ENCODE measurements at places on chromosomes 3 and 15.

DNA sequence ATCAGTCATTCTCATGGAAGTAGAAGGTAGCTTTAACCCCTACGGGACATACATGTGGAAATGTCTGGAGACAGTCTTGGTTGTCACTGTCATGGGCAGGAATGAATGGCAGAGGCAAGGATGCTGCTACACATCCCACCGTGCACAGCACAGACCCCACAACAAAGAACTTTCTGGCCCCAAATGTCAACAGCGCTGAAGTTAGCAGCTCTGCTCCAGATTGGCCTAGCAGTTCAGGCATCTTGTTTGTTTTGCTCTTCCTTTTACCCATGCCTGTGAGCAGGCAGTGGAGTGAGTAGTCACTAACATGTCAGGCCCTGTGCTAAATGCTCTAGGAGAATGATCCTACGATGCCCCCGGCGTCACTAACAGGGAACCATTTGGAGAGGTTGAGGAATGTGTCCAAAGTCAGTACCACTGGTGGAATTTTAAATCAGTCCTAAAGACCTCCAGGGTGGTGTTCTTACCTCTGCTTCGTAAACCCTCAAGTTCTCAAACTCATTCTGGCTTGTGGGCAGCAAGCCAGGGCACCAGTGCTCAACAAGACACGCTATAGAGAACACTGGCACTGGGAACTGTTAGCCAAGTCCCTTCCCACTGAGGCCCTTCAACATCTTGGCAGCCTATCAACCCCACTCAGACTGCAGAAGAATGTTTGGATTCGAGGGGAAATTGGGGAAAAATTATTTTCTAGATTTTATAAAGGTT lies 142.2 kb downstream of the FOXP1 start:
- DNase-seq: no peak

- DNase-seq: no peak
Measured at GRCh38 chr3:113825090-113825489, 13.5 kb upstream of the GRAMD1C start.

DNA sequence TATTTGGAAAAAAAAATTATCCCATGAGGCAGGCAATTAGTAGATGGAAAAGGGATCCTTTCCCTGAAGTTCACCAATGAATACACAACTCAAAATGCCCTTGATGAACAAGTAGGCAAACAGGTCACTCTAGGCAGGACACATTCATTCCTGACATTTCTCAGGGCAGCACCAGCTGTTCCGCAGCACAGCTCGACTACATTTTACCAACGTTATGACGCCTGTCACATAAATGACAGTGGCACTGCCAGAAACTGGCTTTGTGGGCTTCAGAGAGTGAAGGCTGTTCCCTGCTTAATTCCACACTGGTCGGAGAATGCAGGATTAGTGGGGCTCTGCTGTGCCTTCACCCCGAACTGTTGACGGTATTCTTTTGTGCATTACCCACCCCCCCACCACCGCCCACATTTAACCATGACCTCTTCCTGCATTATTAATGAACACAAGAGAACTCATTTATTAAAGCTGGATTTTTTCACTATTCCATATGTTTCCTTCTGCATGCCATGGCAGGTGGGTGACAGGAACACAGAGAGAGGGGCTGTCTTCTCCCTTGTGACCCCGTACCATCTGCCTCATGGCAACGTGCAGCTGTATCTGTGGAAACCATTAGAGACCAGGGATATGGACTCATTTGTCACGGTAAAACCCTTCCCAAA lies 197.6 kb downstream of the PDZRN3 start:
- peak; percentile 59 for DNase-seq

- peak; percentile 22 for DNase-seq
Measured at GRCh38 chr3:19945969-19946831, 697 bp upstream of the RAB5A start.

DNA sequence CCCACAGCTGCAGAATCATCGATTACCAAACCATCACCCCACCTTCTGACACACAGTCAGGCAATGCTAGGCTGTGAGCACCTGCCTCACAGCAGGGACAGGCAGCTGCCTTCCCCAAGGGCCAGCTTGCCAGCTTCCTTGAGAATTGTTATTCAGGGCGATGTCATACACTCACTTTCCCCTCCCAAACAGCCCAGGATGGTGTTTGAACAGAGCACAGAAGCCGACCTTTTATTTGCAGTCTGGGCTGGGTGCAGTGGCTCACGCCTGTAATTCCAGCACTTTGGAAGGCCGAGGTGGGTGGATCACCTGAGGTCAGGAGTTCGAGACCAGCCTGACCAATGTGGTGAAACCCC lies 84.5 kb upstream of the HERC1 start:
- DNase-seq: no peak

DNA sequence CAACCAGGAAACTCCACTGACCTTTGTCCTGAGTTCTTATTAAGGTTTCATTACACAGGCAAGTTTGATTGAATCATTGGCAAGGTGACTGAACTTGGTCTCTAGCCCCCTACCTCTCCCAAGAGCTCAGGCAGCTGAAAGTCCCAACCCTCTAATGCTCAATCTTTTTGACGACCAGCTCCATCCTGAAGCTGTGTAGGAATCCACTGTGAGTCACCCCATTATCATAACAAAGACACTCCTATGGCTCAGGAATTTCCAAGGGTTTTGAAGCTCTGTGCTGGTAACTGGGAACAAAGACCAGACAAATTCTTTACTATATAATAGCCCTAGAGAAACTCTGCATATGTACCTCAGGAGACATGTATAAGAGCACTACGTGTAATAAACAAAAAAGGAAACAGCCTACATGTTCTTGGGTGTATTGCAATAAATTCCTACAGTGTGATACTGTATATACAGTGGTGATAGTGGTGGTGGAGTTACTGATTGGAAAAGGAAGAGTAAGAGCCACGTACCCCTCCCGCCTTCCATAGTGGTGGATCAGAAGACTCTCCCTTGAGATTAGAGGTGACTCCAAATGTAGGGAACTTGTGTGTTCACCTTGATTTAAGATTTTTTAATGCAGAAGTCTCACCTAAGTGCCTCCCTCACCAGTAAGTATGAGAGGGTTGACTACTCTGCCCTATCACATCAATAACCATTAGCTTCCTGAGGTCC lies 116.6 kb downstream of the ST8SIA2 start:
- DNase-seq: no peak

DNA sequence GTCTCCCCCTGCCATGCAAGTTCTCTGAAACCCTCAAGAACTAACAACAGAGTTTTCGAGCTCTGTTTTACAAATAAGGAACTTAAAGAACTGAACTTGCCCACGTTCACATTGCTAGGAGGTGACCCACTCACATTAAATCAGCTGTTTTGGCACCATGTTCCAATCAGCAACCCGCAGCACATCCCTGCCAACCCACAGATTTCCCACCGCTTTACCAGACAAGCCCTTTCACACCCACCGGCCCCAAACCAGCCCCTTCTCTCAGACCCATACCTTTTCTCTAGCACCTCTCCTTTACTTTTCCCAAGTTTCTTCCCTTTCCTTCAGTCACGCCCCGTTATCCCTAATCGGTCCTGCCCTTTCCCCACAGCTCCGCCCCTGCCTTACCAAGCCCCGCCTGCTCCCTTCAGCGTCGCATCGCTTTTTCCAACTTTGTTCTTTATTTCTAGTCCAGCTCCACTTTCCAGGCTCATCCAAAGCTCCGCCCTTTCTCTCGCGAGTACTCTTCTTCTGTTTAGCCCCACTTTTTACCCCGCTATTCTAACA lies 804 bp upstream of the BRPF1 start:
- DNase-seq: no peak

GRCh38 chr3:9066141-9066540 lies 102.9 kb upstream of the RAD18 start:
- DNase-seq: peak; percentile 39

- DNase-seq: no peak
Measured at GRCh38 chr15:98735304-98735703, 87.0 kb downstream of the IGF1R start.

DNA sequence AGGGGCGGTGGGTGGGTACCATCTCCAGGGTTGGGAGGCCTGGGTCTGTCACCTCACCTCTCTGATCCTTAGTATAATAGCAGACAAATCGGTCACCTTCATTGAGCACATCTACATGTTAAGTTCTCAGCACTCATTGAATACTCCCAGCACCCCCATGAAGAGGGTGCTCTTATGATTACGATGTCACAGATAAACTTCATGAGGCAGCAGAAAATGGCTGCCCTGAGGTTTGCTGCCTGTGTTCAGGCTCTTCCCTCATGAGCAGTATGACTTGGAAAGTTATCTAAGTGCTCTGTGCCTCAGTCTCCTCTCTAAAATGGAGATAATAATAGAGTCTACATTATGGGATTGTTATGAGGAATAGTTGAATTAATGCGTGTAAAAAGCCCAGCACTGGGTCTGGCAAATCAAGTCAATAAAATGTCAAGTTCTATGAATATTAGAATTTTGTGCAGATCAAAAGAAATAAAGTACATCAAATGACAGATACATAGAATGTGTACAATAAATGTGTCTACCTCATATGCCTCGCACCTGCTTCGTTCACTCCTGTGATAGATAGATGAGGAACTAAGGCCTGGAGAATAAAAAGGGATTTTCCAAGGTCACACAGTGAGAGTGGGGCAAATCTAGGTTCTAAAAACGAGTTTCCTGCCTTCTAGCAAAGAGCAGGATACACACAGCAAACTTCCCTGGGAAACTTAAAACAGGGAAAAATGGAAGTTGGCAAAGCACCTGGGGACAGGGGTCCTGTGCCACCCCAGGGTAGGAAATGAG lies 142.2 kb upstream of the MRPS22 start:
- DNase-seq: no peak

DNA sequence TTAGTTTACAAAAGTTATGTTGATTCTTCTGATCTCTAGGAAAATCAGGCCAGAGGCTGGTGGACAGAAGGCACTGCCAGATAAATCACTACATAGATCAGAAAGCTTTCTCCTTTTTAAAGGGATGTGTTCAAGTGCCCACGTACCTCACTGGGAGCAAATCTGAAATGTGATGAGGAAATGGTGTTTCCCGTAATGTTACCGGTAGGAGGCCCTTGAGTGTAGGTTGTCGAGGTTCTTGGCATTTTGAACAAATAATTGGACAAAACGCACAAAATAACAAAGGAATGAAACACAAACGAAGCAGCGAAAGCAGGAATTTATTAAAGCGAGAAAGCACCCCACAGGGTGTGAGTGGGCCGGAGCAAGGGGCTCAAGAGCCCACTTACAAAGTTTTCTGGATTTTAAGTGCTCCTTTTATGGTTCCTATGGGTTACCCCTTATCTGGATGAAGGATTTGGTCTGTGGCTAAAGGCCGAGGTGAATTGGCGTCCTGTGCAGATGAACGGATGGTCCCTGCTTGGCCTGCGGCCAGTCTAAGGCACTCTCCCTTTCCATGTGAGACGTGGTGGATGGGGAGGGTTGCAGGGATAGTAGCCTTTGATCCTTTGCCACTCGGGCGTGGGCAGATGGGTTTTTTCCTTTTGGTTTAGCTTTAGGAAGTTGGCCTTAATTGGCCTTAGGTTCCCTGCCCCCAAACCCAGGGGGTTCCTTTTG lies 1.0 kb downstream of the SNX1 start:
- peak; percentile 30 for DNase-seq

GRCh38 chr3:56200251-56200650 lies 268.0 kb downstream of the ERC2 start:
- no peak for DNase-seq

- DNase-seq: no peak
Measured at GRCh38 chr15:76846782-76847181, 58.4 kb downstream of the SCAPER start.

GRCh38 chr15:41254560-41254959 lies 23.5 kb downstream of the CHP1 start:
- no peak for DNase-seq

DNA sequence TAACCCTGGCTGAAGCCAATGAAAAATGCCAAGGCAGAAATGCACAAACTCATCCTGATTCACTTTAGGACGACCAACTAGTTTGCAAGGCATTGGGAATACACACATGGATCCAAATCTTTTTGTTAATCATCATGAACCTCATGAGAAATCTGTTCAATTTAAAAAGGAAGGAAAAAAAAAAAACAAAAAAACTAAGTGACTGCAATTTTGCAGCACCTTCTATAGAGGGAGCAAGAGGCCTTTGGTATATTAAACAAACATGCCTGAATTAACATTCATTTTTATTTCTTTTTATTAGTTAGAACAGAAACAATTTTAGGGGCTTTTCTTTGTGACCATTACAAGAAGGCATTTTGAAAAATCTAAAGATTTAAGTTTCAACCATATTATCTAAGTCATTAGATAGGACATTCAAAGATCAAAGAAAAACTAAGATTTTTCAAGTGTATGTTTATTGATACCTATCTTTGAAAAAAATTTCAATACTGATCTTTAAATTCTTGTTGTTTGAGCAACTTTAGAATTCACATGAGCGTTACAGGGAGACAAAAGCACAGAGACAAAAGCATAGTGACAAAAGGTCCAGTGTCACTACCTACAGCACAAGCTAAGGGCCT lies 182.4 kb downstream of the CBLB start:
- DNase-seq: no peak

DNA sequence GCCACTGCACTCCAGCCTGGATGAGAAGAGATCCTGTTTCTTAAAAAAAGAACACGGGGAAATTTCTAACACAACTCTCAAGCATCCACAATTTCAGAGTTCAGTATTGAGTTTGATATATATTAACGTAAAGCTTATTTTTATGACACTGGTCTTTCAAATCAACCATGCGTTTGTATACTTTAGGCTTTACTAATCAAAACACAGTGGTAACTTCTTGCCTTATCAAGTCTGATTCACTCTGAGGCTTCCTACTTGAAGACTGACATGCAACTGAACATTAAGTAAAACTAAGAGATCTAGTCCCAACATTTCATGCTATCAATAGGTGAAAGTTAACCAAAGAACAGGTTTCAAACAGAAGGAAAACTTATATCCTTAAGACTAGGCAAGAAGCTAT lies 46.7 kb downstream of the PRTG start:
- DNase-seq: no peak

GRCh38 chr3:170897978-170898377 lies 10.5 kb downstream of the EIF5A2 start:
- no peak for DNase-seq

DNA sequence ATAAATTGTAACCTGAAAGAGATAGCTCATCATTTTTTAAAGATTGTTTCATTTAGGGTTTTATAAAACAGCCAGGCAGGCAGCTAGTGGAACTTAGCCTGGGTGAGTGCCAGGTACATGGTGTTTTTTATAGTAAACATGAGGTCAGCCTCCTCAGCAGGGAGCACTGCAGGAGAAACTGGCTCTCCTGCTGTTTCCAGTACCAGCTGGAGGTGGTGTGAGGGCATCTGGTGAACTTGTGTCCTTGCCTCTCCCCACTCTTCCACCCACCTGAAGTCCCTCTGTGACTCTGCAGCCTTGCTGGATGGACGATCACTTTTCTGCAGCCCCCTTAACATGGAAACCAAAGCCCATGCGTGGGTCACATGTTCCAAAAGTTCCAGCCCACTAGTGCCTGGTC lies 128.4 kb downstream of the FAM174B start:
- DNase-seq: no peak

DNA sequence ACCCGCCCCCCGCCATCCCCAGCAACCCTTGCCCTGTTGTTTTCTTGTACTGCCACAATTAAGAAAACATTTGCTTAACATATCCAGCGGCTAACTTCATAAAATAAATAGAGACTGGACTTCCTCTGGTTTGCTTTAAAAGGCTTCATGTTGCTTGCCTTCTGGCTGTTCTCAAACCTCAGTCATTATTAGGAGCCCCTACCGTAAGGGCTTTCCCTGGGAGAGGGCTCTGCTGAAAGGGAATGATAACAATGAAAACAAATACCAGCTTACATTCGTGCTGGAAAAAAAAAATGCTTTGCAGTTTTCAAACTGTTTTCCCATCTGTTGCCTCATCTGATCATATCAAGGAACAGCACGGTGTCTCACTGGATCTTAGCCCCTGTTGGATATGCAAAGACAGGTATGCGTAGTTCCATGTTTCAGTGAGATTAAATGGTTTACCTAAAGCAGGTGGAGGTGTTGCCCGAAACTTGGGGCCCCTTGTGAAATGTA lies 77.2 kb upstream of the VGLL4 start:
- DNase-seq: no peak

Measured in right hindlimb (tissue), 1 donor.